ENCODE measurements at places on chromosomes 5 and 9. TPM values are rescaled to one million over a fixed set of nuclear protein-coding genes. Genes with fewer than 3 reads are reported as not detected.

OTULINL gene
- total RNA-seq: 67.7 TPM

PIP5KL1 gene
- total RNA-seq: 1.9 TPM

FOXI1 gene
- not detected for total RNA-seq

TLE1 gene
- 0.43 TPM for total RNA-seq

TAS2R1 gene
- total RNA-seq: not detected

TMEM174 gene
- not detected for total RNA-seq
